ENCODE measurements at places on chromosomes 4 and X. TPM values are rescaled to one million over a fixed set of nuclear protein-coding genes. Genes with fewer than 3 reads are reported as not detected.

GRCh38 chr4:119906277-119906676, 160.4 kb downstream of the MAD2L1 start:
- no peak overlapping the region for H3K27ac ChIP-seq
- no peaks in the 10 kb centered on the region for H3K36me3 ChIP-seq
- DNase-seq: no peak
- H3K27me3 ChIP-seq: no peaks in the 10 kb centered on the region
- H3K4me1 ChIP-seq: no peaks in the 10 kb centered on the region

GRCh38 chr4:7031558-7032449, 11.4 kb upstream of the TADA2B start:
- peaks cover 67% of the 10 kb centered on the region for H3K36me3 ChIP-seq
- no peak overlapping the region for H3K27ac ChIP-seq
- no peak for DNase-seq

GRCh38 chrX:119482041-119482440, 13.8 kb downstream of the SLC25A5 start:
- no peaks in the 10 kb centered on the region for H3K27me3 ChIP-seq
- no peaks in the 10 kb centered on the region for H3K36me3 ChIP-seq
- H3K4me1 ChIP-seq: peaks cover 4% of the 10 kb centered on the region
- DNase-seq: no peak

- H3K4me1 ChIP-seq: no peaks in the 10 kb centered on the region
- no peak overlapping the region for H3K4me3 ChIP-seq
- no peak for DNase-seq
- no peaks in the 10 kb centered on the region for H3K36me3 ChIP-seq
- no peaks in the 10 kb centered on the region for H3K27me3 ChIP-seq
These were observed 15.1 kb downstream of the PALLD start for GRCh38 chr4:168511780-168512489.

DNA sequence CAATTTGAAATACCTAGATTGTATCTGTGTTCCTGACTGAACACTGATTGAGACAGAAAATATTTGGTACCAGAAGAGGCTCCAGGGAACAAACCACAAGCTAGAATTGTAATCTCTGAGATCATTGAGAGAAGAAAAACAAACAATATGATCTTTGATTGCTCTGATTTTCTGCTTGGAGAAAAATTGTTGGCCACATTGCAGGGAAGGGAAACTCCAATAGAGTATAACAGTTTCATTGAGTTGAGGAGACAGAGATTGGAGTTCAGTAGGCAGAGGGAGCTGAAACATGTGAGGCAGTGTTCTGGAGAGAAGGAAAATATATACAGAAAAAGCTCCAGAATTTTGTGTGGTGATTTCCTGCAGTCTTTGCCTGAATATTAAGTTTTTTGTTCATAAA, 158.2 kb downstream of the C4orf33 start:
- H3K27me3 ChIP-seq: no peaks in the 10 kb centered on the region
- H3K4me1 ChIP-seq: no peaks in the 10 kb centered on the region
- H3K27ac ChIP-seq: no peak overlapping the region
- H3K4me3 ChIP-seq: no peak overlapping the region

DNA sequence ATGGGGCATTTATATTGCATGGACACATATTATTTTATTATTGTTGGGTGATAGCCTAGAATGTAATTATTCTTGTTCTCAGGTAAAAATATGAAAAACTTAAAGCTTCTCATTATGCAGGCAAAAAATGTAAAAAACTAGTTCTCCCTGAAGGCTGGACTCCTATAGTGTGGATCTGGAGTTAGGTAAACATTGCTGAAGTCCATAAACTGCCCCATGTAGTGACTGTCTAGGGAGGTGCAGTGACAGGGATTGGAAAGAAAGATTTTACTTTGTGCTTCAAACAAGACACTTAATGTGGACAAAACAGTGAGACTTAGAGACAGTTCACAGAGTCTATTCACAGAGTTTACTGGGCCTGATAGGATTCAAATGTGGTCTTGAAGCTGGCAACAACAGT, 17.0 kb downstream of the ADH6 start:
- no peak overlapping the region for H3K27ac ChIP-seq
- DNase-seq: no peak
- no peaks in the 10 kb centered on the region for H3K36me3 ChIP-seq
- no peak overlapping the region for H3K4me3 ChIP-seq
- H3K27me3 ChIP-seq: no peaks in the 10 kb centered on the region
- no peaks in the 10 kb centered on the region for H3K4me1 ChIP-seq

DNA sequence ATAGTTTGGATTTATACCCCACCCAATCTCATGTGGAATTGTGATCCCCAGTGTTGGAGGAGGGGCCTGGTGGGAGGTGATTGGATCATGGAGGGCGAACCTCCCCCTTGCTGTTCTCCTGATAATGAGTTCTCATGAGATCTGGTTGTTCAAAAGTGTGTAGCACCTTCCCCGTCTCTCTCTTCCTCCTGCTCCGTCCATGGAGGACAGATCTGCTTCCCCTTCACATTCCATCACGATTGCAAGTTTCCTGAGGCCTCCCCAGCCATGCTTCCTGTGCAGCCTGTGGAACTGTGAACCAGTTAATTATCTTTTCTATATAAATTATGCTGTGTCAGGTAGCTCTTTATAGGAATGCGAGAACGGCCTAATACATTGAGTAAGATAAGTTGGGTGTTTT, 518.8 kb upstream of the LCORL start:
- no peak for DNase-seq
- no peaks in the 10 kb centered on the region for H3K36me3 ChIP-seq
- H3K27ac ChIP-seq: no peak overlapping the region
- H3K4me3 ChIP-seq: no peak overlapping the region
- no peaks in the 10 kb centered on the region for H3K27me3 ChIP-seq
- H3K4me1 ChIP-seq: no peaks in the 10 kb centered on the region

DNA sequence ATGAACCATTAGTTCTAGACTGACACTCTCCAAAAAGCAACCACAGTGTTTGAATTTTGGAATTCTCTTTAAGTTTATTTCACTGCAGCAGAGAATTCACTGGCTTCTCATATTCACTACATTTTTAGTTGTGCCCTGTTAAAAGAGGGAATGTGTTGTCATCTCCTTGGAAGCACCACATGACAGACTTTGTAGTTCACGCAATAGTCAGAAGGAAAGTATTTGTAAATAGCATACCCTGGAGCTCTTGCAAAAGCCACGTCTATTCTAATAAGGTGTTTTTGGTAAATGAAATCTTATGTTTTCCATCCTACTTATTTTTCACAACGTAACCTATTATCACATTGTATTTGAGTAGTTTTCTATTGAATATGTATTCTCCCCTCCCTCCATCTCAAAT, 25.8 kb downstream of the DOCK11 start:
- no peak overlapping the region for H3K27ac ChIP-seq
- DNase-seq: no peak
- H3K4me3 ChIP-seq: no peak overlapping the region
- H3K27me3 ChIP-seq: no peaks in the 10 kb centered on the region
- H3K36me3 ChIP-seq: no peaks in the 10 kb centered on the region
- no peaks in the 10 kb centered on the region for H3K4me1 ChIP-seq

DNA sequence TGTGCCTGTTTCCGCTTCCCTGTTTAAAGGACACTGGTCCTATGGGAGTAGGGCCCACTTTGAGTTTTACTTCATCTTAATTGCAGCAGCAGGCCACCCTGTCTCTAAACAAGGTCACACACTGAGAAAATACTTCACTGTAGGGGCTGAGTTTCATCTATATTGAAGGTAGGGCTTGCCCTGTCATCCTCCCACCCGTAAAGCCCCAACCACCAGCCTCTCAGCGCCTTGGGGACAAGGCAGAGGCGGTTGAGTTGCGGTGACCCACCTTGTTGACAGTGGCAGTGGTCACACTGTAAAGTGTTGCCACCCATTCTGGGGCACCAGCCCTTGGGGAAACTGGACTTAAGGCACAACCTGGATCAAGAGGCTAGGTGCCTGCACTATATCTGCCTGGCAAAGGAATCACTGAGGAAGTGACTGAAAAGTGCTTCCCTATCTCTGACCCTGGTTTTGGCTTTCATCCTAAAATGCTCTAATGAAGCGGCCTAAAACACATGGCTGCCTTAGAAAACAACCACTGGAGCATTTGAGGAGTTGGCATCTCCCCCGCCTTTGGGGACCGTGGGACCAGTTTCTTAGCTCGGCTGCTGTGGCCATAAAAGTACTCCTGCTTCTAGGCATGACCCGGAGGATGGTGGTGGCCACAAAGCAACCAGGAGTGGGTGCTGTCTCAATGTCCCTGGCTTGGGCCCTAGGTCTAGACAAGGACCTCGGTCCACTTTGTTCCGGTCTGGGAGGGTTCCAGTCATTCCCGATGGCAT, 7.8 kb upstream of the WDR1 start:
- DNase-seq: no peak
- no peak overlapping the region for H3K4me3 ChIP-seq
- peaks cover 15% of the 10 kb centered on the region for H3K4me1 ChIP-seq
- H3K36me3 ChIP-seq: no peaks in the 10 kb centered on the region

Gene C4orf36
- total RNA-seq: 5.6 TPM

Gene WFS1
- total RNA-seq: 13.7 TPM

Gene MMRN1
- total RNA-seq: 35.9 TPM

Gene IL21
- not detected for total RNA-seq

Gene SMIM10
- total RNA-seq: 4.2 TPM

Gene FGF13
- 32.0 TPM for total RNA-seq
